SW480 (cell line): ENCODE measurements at places on chromosomes 2 and 18.

GRCh38 chr2:12076810-12077209, 330.4 kb downstream of the LPIN1 start:
- no peak for DNase-seq

- no peak for DNase-seq
These were observed 95.1 kb downstream of the MTCL1 start for GRCh38 chr18:8800445-8800844.

GRCh38 chr18:51053814-51054213, 23.8 kb downstream of the SMAD4 start:
- DNase-seq = no peak

- DNase-seq = peak; percentile 88
These were observed 189.0 kb downstream of the RPIA start for GRCh38 chr2:88880441-88880953.

GRCh38 chr18:36850527-36851201, 21.7 kb downstream of the KIAA1328 start:
- no peak for DNase-seq

DNA sequence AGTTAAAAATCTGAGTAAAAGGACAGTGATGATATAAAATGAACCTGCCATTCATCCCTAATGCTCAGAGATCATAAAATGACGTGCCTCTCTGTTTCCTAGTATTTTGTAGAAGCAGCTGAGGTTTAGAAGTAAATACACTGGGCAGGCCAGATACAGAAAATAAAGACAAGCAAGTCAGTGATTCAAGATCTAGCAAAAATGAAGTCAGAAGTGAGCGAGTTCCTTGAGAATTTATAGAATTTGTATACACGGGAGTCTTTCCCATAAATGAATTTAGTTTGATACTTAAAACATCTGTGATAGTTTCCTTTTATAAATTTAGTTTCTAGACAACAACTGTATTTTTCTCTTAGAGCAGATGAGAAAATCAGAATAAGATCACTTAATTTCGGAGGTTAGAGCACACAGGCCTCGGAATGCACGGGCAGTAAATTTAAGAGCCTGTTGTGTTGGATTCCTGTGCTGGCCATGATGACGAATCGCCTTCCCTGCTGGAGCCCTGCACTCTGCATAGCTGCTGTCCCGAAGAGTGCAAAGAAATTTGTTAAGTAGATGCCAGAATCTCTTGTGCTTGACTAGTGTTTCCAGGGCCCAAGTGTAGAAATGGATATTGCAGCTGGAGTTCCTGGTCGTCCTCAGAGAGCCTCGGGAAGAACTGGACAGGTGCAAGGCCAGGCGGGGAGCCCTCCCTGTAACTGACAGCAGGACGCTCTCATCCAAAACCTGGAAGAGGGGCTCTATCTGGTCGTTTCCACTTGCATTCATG, 83.7 kb upstream of the RBM44 start:
- DNase-seq = no peak

DNA sequence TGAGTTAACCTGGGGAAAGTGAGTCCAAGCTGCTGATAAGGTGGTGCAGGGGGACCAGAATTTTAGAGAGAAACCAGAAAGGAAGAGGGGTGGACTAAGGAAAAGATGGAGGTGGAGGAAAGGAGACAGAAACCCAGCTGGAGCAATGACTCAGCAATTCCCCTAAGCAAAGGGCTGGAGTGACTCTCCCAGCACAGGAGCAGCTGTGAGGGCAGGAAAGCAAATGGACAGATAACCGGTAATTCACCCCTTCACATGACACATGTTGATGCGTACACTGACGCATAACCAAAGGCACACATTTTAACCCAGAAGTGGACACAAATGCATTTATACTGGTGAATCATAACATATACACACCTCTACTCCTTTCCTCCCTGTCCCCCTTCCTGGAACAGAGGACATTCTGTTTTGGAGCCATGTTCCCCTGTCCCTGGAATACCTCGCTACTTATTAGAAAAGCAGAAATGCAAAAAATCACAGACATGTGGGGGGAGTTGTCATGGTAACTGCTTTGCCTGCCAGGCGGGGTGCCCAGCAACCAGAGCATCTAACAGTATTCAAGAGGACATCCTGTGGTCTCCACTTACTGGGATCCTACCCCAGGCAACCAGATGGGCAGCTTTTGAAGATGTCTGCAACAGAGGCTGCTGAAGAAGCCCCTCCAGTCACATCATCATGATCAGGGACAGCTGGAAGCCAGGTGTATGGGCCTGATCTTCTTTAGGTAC, 4.7 kb downstream of the CDK5R2 start:
- DNase-seq = peak; percentile 61
